Right lobe of liver (tissue), 6 donors: ENCODE measurements at places on chromosomes 16 and 17.

GRCh38 chr17:67992548-67993152 lies 3.6 kb downstream of the C17orf58 start:
- no peaks in the 10 kb centered on the region for H3K4me1 ChIP-seq
- DNase-seq: no peak
- peak overlapping the region; percentile 96 for H3K27ac ChIP-seq

GRCh38 chr17:5705081-5705875 lies 121.0 kb upstream of the NLRP1 start:
- no peaks in the 10 kb centered on the region for H3K27me3 ChIP-seq
- H3K27ac ChIP-seq: no peak overlapping the region
- no peak overlapping the region for H3K4me3 ChIP-seq
- no peak for DNase-seq
- no peaks in the 10 kb centered on the region for H3K36me3 ChIP-seq

DNA sequence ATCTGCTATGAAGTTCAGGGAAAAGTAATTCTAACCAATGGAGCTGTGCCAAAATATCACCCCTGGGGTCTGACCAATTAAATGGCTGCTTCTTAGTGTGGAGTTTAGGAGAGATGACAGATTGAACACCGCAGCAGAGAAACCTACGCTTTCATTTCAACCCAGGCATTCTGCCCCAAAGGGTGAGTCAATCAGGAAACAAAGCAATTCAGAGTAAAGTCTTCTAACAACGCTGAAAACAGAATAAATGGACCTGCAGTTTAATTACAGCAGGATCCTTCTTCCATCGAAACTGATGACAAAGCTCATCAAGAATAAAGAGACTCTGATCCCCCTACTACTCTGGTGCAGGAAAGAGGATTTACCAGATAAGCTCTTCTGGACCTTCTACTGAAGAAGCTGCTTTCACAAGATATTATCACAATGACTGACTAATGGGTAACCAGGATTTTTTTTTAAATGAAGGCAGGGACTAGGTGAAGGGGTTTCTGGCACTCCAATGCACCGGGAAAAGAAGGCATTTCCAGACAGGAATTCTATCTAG lies 16.7 kb downstream of the RFFL start:
- no peak overlapping the region for H3K4me3 ChIP-seq
- H3K27ac ChIP-seq: peak overlapping the region; percentile 1
- H3K27me3 ChIP-seq: no peaks in the 10 kb centered on the region
- H3K4me1 ChIP-seq: peaks cover 7% of the 10 kb centered on the region

- H3K4me3 ChIP-seq: peak overlapping the region; percentile 66
- H3K36me3 ChIP-seq: no peaks in the 10 kb centered on the region
- peaks cover 5% of the 10 kb centered on the region for H3K4me1 ChIP-seq
- no peaks in the 10 kb centered on the region for H3K27me3 ChIP-seq
- H3K27ac ChIP-seq: no peak overlapping the region
Measured at GRCh38 chr16:2979669-2980226, 498 bp downstream of the PKMYT1 start.

DNA sequence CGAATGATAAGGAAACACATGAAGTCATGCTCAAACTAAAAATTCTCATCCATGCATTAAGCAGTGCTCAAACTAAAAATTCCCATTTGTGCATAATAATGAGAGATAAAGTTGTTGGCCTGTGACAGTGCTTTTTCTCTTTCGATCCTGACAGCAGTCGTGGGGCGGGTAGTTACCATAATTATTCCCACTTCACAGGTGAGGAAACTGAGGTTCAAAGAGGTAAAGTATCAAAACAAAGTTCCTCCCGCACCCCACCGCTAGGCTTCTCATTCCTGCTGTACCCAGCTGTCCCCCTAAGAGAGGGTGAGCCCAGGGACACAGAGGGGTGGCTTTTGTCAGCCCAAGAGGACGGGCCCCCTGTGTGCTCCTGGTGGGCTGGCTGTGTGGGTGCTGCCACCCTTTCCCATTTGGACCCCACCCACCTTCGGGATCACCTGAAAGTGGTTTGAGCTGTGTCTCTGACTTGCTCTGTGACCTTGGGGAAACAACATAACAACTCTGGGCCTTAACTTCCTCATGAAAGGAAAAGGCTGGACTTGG lies 92.6 kb downstream of the CLEC16A start:
- DNase-seq: no peak
- H3K4me3 ChIP-seq: no peak overlapping the region
- no peaks in the 10 kb centered on the region for H3K27me3 ChIP-seq
- H3K4me1 ChIP-seq: peaks cover 9% of the 10 kb centered on the region
- H3K36me3 ChIP-seq: no peaks in the 10 kb centered on the region

GRCh38 chr16:20829536-20829935 lies 23.2 kb downstream of the REXO5 start:
- no peak overlapping the region for H3K4me3 ChIP-seq
- no peaks in the 10 kb centered on the region for H3K36me3 ChIP-seq
- H3K27ac ChIP-seq: no peak overlapping the region
- H3K4me1 ChIP-seq: no peaks in the 10 kb centered on the region

GRCh38 chr17:69501591-69502468 lies 87.3 kb downstream of the MAP2K6 start:
- no peak for DNase-seq
- H3K27me3 ChIP-seq: no peaks in the 10 kb centered on the region
- H3K4me1 ChIP-seq: peaks cover 11% of the 10 kb centered on the region
- H3K4me3 ChIP-seq: peak overlapping the region; percentile 41

DNA sequence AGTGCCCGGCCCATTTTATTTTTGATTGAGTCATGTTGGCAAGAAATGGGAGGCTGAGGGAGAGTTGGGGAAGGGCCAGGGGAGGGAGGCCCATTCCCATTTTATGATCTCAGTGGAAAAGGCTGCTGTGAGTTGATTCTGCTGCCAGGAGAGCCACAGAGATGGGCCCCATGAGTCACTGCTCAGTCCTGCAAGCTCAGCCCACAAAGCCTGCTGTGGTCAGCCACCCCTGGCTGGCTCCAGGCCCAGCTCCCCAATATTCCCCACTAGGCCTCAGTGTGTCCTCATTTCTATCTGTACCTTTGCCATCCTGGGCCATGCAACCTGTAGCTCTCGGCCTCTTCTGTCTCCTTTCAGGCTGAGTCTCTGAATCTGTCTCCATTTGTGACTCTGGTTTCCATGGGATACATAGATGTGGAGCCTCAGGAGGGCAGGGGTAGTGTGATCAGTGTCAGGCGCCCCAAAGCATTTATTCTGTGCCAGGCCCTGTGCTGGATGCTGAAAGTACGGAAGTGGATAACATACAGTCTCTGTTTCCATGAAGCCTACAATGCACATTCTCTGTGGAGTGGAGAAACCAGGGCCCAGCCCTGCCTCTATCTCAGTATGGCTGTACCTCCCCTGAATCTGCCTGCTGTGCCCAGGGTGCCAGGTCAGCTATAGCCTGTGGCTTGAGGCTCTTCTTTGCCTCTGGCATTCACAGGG lies 1.9 kb upstream of the PLEKHG4 start:
- no peak for DNase-seq
- no peaks in the 10 kb centered on the region for H3K4me1 ChIP-seq
- H3K27me3 ChIP-seq: no peaks in the 10 kb centered on the region
- no peaks in the 10 kb centered on the region for H3K36me3 ChIP-seq

DNA sequence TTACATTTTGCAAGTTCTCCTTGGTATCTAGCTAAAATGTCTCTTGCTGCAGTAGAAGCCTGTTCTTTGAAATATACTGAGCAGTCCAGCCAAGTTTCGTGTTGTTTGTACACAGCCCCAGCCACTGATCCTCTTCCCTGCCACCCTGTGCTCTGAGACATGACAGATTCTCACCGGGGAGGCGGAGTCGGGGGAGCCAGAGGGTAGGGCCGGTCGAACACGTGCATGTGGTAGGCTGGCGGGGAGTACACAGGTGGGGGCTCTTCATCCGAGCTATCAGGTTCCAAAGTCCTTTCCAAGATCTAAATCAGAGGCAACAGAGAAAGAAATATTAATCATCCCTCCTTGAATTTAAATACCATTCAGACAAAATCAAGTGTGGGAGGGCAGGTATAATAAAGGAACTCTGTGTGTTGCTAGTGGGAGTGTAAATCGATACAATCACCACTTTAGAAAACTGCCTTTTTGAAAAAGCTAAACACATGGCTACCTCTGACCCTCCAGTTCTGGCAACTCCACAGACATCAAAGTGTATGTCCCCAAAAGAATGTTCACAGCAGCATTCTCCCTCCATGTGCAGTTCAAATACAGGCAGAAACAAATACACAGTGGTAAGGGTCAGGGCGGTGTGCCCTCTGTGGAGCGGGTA lies 29.7 kb upstream of the MRPS23 start:
- H3K36me3 ChIP-seq: no peaks in the 10 kb centered on the region
- H3K4me1 ChIP-seq: no peaks in the 10 kb centered on the region
- no peaks in the 10 kb centered on the region for H3K27me3 ChIP-seq
- no peak overlapping the region for H3K4me3 ChIP-seq

DNA sequence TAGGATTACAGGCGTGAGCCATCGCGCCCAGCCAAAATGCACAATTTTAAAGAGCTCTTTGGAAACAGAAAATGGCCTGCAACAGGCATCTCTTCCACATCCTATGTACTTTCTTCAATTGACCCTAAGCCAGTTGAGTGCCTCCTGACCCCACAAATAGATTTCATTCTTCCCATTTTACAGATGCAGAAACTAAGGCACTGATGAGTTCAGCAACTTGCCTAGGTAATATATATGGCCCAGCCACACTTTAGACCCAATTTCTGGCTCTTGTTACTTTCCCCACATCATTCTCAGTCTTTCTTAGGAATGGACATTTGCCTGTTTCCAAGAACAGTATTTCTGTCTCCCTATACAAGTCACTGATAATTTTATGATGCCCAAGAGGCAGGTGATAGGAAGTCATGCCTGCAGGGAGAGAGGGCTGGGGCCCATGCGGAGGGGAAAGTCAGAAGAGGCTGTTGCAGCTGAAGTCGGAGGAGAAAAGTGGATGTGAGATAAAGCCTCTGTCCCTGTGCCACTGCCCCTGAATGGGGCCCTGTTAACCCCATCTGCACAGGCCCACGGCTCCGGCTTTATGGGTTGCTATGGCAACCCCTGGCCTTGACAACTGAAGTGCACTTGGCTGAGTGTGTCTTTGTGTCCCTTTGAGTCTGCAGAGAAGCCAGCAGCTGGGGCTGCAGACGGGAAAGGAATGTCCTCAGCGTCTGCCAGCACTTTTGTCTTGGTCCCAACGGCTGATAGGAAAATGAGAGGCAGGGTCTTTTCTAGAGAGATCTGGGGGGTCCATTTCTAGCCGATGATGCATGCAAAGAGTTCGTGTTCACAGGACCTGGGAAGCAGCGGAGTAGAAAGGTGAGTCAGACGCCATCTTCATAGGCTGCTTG lies 45.9 kb downstream of the ABAT start:
- no peak overlapping the region for H3K4me3 ChIP-seq
- H3K27me3 ChIP-seq: no peaks in the 10 kb centered on the region
- H3K36me3 ChIP-seq: peaks cover 4% of the 10 kb centered on the region
- H3K27ac ChIP-seq: no peak overlapping the region

DNA sequence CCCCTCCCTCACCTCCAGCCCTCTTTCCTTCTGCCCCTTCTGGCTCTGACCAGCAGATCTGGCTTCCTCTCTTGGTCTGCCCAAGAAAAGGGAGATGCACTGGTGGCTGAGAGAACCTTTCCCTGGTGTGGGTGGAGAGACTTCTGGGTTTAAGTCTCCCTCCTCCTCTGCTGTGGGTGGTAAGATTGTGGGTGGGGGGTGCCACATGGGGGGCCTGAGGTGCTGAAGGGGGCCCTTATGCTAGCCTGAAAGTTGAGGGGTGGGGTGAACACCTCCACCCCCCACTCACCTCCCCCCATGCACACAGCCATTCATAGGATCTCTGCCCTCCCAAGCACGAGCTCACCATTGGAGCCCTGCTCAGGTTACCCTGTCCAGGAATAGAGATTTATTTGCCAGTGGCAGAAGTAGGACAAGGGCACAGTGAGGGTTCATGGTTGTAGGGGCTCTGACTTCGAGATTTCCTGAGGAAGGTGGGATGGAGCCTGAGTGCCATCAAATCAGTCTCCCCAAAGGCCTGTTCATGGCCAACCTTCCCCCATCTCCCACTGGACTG lies 1.7 kb upstream of the STAC2 start:
- H3K4me3 ChIP-seq: no peak overlapping the region
- peaks cover 7% of the 10 kb centered on the region for H3K4me1 ChIP-seq
- DNase-seq: no peak
- no peak overlapping the region for H3K27ac ChIP-seq

DNA sequence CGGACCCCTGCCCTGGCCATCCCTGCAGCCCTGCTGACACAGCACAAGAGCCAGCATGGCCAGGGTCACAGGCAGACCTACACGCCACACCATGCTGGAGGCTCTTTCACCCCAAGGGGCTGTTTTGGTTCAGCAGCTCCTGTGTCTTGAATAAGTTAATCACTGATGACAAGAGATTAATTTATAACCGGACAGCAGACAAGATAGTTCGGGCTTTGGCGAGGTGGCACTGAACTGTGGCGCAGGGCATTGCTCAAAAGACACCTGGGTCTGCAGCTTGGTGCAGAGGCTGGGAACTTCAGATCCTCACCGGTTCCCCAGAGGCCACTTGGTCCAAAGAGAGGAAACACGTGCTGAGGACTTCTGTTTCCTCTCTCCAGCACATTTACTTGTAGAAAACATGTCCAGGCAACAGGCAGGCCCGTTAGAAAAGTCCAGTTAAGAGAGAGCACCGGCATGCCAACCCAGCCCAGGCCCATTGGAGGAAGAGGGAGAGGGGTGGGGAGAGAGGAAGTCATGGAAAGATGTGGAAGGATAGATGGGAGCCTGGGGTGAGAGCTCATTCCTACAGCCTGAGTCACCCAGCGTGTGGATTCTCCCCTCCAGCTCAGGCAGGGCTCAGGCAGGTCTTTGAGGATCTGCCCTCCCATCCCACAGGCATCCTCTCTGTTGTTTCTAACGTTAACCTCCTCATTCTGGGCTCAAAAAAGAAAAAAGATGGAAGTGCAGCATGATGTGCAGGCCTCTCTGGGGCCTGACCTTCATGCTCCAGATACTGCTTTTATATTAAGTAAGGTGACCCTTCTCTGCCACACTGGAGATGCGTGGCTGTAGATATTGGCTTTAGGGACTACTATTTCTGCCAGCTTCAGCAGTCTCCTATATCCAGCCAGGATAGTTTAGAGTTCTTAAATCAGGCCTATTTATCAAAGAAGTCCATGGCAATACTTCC lies 80.0 kb upstream of the HNF1B start:
- no peaks in the 10 kb centered on the region for H3K27me3 ChIP-seq
- H3K36me3 ChIP-seq: no peaks in the 10 kb centered on the region
- H3K4me3 ChIP-seq: no peak overlapping the region
- H3K4me1 ChIP-seq: peaks cover 11% of the 10 kb centered on the region
- peak; percentile 49 for DNase-seq

GRCh38 chr17:35170968-35171771 lies 23.0 kb downstream of the SLC35G3 start:
- H3K27me3 ChIP-seq: no peaks in the 10 kb centered on the region
- no peaks in the 10 kb centered on the region for H3K4me1 ChIP-seq
- no peak for DNase-seq
- no peak overlapping the region for H3K27ac ChIP-seq
- no peaks in the 10 kb centered on the region for H3K36me3 ChIP-seq

DNA sequence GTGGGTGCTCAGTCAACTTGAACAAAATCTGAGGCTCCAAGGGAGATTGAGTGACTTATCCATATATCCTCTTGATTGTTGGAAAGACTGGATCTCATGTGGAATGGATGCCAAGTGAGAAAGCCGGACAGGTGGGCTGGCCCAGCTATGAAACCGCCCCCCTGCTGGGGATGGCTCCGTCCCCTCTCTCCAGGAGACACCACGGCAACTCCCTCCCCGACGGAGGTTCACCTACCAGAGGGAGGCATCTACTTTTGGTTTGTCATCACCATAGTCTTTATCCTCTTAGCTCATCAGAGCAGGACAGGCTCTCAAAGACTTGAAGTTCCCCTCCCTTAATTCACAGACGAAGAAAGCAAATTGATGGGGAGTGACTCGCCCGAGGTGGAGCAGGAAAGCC lies 1.8 kb upstream of the ALG1 start:
- H3K4me1 ChIP-seq: no peaks in the 10 kb centered on the region
- H3K27ac ChIP-seq: no peak overlapping the region
- no peaks in the 10 kb centered on the region for H3K27me3 ChIP-seq
- no peak overlapping the region for H3K4me3 ChIP-seq
- no peak for DNase-seq
- H3K36me3 ChIP-seq: no peaks in the 10 kb centered on the region
